ENCODE measurements at places on chromosomes 4 and X. TPM values are rescaled to one million over a fixed set of nuclear protein-coding genes. Genes with fewer than 3 reads are reported as not detected.

GRCh38 chrX:2559124-2559523, 58.3 kb upstream of the DHRSX start:
- no peak overlapping the region for H3K27ac ChIP-seq
- no peaks in the 10 kb centered on the region for H3K27me3 ChIP-seq
- no peak for DNase-seq
- no peak overlapping the region for H3K4me3 ChIP-seq

DNA sequence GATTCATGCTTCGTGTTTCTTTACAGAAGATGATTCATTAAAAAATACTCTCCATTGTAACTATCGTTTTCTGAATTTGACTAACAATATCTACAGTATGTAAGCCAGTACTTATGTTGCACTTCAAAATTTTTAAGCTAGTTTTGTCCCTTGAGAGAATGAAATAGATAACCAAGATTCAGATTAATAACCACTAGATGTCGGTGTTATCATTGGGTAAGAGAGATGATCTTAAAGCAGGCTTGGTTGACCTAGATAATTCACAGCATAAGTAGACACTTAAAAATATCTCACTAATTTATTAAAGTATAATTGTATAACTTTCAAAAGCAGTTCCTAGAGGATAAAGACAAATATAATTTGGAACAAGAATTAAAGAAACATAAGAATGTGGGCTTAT, 430.9 kb downstream of the C4orf33 start:
- no peaks in the 10 kb centered on the region for H3K4me1 ChIP-seq
- H3K36me3 ChIP-seq, result no peaks in the 10 kb centered on the region
- H3K4me3 ChIP-seq, result no peak overlapping the region
- H3K27me3 ChIP-seq, result no peaks in the 10 kb centered on the region
- DNase-seq, result no peak
- no peak overlapping the region for H3K27ac ChIP-seq

DNA sequence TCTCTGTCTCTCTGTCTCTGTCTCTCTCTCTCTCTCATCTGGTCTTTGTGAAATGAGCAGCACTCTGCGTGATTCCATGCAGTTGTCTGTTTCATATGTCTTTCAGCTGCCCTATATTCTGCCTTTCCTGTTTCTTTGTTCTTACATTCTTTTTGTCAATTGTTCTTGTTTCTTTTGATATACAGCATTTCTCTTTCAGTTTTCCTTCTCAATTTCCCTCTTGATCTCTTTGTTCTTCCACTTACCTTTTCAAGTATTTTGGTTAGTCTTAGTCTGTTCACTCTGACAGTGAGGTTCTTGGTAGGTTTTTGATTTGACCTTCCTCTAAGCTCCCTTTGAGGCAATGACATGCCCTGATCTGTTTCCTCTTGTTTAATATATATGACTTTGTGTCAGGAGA, 20.4 kb downstream of the ZNF157 start:
- no peaks in the 10 kb centered on the region for H3K27me3 ChIP-seq
- H3K36me3 ChIP-seq, result no peaks in the 10 kb centered on the region
- no peaks in the 10 kb centered on the region for H3K4me1 ChIP-seq
- H3K4me3 ChIP-seq, result no peak overlapping the region
- no peak overlapping the region for H3K27ac ChIP-seq

DNA sequence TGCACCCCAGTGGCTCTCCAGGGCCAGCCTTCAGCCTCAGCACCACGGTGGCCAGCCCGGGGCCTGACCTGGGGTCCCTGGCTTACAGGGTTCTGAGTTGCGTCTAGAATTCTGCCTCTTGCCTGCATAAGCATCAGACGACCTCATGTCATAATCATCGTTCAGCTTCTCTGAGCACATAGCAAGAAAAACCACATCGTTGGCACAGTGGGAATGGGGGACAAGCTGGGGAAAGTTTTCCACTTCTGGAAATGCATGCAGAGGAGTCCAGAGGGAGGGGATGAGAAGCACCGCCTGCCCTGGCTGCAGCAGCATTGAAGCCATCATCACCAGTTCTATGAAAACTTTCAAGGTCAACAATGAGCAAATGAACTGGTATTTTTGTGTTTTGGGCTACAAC, 441.0 kb upstream of the FRG1 start:
- no peaks in the 10 kb centered on the region for H3K36me3 ChIP-seq
- no peak overlapping the region for H3K27ac ChIP-seq

Gene SLC7A11
- 1.5 TPM for total RNA-seq

Data from vagina (tissue), 2 donors.